Stimulated activated CD4-positive, alpha-beta T cell treated with anti-CD3 and anti-CD28 coated beads, TNF-alpha, amount 100 ng/mL, for 48 hours (primary cell): ENCODE measurements at places on chromosomes 6 and 20.

- no peak for DNase-seq
These were observed 30.5 kb downstream of the CDKAL1 start for GRCh38 chr6:20564777-20565176.

GRCh38 chr6:151070631-151071051 is 169.1 kb upstream of the AKAP12 start:
- no peak for DNase-seq

- DNase-seq, result no peak
These were observed 22.7 kb downstream of the MRPL14 start for GRCh38 chr6:44104481-44105021.

DNA sequence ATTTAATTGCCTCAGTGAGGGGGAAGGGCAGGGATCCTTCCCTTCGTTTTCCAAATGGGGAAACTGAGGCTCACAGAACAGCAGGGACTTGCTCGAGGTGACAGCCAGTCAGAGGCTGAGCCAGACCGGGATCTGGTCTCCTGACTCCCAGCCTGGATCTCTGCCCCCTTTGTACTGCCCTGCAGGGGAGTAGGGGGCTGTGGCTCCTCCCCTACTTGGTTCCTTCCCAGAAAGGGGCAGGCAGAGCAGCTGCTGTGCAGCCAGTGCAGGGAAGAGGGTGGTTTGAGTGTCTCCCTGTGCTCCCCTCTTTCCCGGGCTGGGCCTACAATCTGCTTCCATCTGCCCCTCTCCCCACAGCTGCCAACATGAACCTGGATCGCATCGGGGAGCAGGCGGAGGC is 37.6 kb downstream of the UQCC2 start:
- DNase-seq, result no peak

GRCh38 chr20:20295621-20296498 is 72.0 kb upstream of the INSM1 start:
- DNase-seq, result no peak

- DNase-seq, result no peak
These were observed 53.0 kb downstream of the SASH1 start for GRCh38 chr6:148395583-148396101.

GRCh38 chr20:50308166-50308512 is 117.5 kb downstream of the CEBPB start:
- no peak for DNase-seq

DNA sequence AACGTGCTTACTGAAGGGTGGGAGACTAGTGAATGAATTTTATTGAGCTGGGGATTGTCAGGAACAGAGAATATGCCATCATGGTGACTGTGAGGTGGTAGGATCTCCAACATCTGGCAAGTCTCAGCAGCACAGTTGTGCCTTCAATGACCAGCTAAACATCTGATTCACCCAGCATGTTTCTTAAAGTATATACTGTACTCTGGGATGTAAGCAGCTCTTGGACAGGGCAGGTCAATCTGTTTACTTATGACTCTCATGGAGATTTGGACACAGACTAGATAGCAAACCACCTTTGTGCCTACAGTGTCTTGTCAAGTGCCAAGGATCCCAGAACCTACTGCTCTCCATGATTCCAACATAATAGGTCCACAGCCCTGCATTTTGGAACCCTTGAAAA is 801.0 kb upstream of the CITED2 start:
- DNase-seq, result no peak

GRCh38 chr6:153960281-153960680 is 78.8 kb upstream of the OPRM1 start:
- no peak for DNase-seq

DNA sequence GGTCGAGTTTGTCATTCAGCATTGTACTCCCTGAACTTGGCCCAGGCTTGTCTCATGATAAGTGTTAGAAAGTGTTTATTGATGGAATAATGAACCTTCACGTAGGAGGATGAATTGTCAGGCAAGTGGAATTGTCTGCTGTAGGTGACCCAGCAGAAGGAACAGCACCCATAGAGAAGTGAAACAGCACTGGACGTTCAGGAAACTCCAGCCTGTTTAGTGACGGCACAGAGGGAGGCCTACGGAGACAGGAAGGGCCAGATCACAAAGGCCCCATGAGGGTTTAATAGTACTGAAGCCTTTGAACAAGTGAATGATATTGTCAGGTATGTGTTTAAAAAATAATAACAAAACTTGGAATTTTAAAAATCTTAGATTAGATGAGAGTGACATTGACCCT is 2.9 kb downstream of the STX11 start:
- no peak for DNase-seq

- no peak for DNase-seq
These were observed 409.9 kb upstream of the MARCKS start for GRCh38 chr6:113447088-113447831.

DNA sequence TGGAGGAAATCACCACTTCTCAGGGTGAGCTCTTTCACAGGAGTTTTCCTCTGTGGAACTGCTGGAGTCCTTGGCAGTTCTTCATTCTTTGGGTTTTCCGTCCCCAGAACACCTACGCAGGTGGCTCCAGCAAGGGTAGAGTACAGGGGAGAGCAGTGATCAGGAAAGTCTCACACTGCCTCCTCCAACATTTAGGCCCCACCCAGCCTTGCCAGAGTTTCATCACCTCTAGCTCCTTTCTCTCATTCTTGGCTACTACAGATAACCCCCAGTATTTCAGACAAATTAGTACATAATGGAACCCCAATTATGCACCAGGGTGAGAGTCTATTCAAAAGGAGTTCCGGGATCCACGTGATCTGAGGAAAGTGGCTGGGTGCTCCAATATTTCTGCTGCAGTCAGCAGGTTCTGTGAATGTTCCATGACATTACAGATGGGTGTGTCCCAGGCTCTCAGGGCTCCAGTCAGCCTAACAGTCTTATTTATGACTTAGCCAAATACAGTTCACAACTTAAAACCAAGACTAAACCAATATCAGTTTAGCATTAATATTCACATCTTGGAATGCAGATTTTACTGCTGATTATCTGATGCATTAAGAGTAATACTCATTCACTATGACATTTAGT is 44.6 kb downstream of the GPR63 start:
- DNase-seq, result no peak

- no peak for DNase-seq
These were observed 52.7 kb downstream of the DLL1 start for GRCh38 chr6:170237999-170238740.

- no peak for DNase-seq
These were observed 11.4 kb downstream of the MYLK4 start for GRCh38 chr6:2739335-2739734.

- no peak for DNase-seq
These were observed 14.4 kb downstream of the NT5E start for GRCh38 chr6:85464260-85464644.

DNA sequence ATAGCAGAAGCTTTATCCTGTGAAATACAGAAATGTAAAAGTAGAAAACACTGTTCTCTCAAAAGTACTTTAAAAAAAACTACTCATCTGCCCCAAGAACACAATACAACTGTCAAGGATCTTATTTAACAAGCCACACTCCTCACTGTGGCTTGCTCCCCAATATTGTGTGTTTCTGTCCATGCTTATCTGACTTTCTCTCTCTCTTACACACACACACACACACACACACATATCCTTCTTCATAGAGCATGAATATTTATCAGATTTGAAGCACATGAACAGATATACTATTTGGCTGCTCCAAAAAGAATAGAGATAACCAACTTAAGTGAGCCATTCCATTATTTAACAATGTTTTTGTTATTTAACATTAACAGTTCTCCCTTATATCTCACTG is 3.6 kb upstream of the PHIP start:
- DNase-seq, result no peak

GRCh38 chr6:143139239-143139784 is 78.6 kb downstream of the AIG1 start:
- DNase-seq, result no peak

DNA sequence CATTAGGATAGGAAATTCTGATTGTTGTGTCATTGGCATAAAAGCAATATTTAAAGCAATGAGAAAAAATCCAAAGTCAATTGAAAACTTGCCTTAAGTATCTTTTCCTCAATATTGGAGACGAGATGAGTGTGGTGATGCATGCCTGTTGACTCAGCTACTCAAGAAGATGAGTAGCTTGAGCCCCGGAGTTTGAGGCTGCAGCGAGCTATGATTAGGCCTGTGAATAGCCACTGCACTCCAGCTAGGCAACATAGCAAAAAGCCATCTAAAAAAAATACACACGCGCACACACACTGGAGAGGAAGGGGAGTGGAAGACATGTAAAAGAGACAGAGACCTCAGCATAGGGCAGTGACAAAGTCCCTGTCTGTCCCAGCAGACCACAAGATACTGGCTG is 9.7 kb upstream of the MARCKS start:
- DNase-seq, result no peak
